ENCODE measurements at places on chromosomes 5 and 9. TPM values are rescaled to one million over a fixed set of nuclear protein-coding genes. Genes with fewer than 3 reads are reported as not detected.

ACSL6 gene
- total RNA-seq, result 0.09 TPM

PTPRD gene
- total RNA-seq, result 6.9 TPM

SLC36A2 gene
- total RNA-seq, result not detected

NMUR2 gene
- not detected for total RNA-seq

TCERG1 gene
- 18.5 TPM for total RNA-seq

CCDC112 gene
- total RNA-seq, result 4.1 TPM

All from smooth muscle cell of bladder (primary cell).